Activated CD4-positive, CD25-positive, alpha-beta regulatory T cell treated with anti-CD3 and anti-CD28 coated beads, Interleukin-2, amount 50 U/mL, for 72 hours (primary cell): ENCODE measurements at places on chromosomes 2 and 18.

DNA sequence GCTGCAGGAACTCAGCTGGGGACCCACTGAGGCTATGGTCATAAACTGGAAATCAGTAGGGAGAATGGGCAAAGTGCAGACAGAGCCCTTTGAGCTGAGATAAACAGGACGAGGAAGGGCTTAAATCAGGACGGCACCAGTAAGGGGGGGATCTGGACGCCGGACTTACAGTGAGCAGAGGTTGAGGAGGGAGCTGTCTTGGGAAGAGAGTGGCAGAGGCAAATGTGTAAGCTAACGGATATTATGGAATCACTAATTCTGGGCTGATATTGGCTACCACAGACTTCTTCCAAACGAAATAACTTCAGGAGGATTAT lies 539 bp downstream of the CYP27A1 start:
- DNase-seq = no peak

DNA sequence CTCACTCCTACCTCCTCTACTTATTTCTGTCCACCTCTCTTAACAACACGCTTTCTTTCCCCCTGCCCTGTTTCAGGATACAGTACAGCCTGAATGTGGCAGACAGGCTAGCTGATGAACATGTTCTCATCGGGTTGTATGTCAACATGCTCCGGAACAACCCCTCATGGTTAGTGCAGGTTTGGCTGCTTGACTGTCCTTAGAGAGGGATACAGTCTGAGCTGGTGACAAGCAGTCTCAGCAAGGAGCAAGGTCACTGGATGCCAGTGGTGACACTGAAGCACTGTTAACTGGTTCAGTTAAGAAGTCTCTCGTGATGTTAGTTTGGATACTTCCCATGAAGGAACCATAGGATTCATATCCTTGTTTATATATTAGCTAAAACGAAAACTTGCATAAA lies 128.6 kb downstream of the DTNA start:
- no peak for DNase-seq

- no peak for DNase-seq
Measured at GRCh38 chr2:205014201-205014600, 468.9 kb downstream of the PARD3B start.

DNA sequence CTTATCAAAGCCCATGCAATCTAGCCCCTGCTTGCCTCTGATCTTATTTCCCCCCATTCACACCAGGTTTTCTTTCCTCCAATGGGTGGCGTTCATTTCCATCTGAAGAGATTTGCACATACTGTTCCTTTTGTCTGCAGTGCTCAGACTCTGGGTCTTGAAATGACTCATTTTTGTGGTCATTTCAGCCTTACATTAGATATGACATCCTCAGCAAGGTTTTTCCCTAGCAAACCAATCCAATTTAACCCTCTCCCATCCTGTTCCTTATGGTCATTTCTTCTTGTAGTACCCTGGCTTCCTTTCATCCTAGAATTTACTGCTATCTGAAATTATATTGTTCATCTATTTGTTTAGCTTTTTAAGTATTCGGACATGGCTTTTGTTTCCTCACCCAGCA lies 42.5 kb upstream of the SCN1A start:
- DNase-seq = no peak

DNA sequence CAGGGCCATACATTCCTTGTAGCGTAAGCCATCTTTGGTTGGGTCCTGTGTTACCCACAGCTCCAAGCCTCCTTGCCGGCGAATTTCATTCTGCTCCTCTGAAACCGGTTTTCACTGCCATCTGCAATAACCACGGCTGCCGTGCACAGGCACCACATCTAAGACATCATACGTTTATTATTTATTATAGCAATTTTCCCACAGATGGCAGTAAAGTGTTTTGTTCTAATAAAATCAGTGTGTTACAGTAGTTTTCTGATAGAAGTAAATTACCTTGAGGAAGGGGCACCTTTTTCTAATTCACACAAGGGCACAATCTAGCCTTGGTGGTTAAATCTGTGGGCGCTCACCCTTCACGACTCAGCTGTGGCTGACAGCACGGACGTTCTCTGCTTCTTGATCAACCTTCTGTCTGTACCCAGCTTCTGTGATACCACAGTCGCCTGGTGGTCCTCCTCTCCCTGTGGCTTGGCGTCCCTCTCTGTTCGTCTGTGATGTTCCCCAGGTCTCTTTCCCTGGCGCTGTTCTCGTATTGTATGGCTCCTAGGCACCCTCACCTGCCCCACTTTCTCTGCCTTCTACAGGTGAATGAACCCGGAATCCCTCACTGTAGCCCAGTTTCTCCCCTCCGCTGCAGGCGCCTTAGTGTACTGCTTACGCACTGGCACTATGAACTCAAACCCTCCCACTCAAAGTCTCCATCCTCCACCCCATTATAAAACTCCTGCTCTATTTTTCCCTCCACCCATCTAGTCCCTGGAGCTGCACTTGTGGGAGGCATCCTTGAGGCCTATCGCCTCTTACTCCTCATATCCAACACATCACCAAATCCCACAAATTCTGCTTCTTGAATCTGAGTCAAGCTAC lies 236.8 kb downstream of the DYSF start:
- no peak for DNase-seq

DNA sequence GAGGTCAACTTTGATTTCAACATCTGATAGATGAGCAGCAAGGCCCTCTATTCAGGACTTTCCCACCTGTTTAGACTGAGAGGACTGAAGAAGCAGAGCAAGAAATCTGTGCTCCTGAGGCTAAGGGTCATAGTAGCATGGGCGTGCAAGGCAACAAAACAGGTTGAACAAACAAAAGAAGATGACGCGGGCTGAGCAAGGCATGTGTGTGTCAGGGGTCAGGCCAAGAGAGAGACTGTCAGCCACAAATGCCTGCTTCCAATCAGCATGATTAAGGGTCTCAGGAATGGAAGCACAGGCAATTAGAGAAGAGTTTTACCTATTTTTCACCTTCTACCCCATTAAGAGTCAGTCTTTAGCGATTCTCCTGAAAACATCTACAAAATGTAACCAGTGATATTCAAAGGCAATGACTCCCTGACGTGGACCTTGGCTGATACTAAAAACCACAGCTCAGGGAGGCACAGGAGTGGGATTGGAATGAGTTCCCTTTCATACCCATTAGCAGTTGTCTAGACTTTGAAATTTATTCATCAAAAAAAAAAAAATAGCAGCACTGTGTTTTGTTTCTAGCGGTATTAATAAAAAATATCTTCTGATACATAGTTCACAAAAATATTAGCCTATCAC lies 81.9 kb downstream of the DYNAP start:
- DNase-seq = no peak

DNA sequence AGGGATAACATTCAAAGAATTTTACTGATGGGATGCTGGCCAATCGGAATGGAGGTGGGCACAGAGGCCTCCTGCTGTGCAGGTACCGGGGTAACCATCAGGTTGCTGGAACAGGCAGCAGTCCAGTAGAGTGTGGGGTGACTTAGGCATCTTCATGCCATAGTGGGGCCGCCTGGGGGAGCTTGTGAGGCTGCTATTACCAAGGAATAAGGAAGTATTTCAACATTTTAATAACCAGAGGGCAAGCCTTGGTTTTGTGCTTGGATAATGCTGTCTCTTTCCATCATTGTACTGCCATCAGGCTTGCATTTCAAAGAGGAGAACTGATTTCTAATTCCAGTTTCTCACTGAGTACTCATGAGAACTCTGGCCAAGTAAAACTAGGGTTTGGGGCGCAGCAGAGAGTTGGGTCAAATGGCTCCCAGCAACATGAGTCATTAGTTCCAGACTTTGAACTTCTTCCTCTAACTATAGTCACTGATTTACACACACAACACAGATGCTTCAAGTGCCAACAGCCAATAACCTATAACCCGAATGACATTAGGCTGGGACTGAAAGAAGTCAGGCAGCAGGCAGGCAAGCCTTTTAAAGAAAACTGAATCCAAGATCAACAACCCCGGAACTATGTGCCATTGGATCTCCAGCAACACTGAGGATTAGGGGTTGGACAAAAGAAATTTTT lies 56.1 kb upstream of the FHL2 start:
- no peak for DNase-seq

- peak; percentile 21 for DNase-seq
Measured at GRCh38 chr2:26606847-26607190, 34.3 kb downstream of the CIB4 start.

- no peak for DNase-seq
Measured at GRCh38 chr2:51581636-51582267, 549.8 kb upstream of the NRXN1 start.

- DNase-seq = no peak
Measured at GRCh38 chr2:189297446-189297845, 117.9 kb upstream of the COL5A2 start.
